ENCODE measurements at places on chromosomes 6 and 20.

DNA sequence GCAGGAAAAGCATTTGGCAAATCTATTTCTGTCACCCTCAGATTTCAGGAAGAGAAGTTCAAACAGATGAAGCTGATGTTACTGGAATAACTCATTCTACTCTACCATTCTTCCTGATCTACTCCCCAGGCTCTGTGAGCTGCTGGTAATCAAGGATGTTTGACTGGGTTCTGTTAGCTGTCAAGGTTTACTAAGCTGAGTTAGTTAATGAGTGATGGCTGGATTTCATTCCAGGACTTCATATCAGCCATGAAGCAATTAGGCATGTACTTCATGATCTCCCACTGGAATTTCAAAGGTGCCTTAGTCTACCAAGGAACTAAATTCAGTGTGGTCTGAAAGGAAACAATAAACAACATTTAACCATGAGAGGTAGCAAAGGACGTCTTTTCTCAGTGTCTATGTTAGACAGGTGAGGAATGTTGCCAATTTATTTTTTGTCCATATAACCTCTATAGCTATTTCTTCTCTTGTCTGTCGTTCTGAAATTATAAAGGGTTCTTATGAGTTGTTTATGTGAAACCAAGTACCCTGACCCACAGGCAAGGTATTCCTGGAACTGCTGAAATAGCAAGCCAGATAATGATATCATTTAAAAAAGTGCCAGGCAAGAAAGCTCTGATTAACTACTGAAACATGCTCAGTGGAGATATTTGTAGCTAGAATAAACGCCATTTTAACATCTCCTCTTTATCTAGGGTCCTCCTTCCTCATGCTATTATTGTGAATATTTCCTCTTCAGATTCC lies 112.9 kb downstream of the BACH2 start:
- DNase-seq, result no peak

- no peak for DNase-seq
These were observed 22.7 kb upstream of the KIF25 start for GRCh38 chr6:167974640-167975344.

- DNase-seq, result no peak
These were observed 301.1 kb downstream of the FOXC1 start for GRCh38 chr6:1910621-1911407.

- no peak for DNase-seq
These were observed 33.9 kb upstream of the KLHL31 start for GRCh38 chr6:53699462-53699861.

DNA sequence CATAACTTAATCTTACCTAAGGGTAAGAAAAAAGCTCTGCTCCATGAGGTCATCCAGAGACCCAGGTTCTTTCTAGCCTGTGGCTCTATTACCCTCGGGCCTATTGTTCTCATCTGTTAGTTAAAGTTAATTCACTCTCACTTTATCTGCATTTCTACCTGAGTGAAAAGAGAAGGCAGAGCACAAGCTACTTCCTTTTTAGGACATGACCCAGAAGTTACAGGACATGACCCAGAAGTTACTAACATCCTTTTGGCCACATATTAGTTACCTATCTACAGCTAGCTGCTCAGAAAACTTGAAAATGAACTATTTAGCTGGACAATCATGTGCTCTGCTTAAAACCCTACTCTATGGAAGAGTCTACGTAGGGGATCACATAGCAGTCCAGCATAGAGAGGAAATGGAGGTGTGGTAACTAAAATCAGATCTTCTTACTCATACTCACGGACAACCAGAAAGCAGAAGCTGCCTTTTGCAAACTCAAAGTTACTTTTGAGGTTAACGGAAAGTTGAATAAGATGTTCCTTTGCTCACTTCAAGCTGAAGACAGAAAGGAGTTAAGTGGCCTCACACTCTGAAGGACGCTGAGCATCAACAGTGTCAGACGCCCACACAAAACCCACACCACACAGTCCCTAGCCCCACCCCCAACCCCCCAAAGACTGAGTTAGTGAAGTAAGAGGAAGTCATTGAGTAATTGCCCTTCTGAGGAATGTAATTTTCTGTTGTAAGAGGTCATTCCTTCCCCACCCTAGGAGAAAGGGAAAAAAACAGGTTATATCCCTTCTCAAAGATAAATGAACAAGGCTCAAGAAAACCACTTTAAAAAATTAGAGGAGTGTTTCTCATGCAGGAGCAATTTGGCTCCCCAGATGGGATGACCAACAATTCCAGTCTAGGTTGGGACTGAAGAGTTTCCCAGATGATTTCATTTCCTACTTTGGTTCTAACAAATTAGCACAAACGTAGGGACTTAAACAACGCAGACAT lies 45.9 kb upstream of the TAB2 start:
- no peak for DNase-seq

- no peak for DNase-seq
These were observed 43.0 kb downstream of the CFAP61 start for GRCh38 chr20:20095114-20095872.

DNA sequence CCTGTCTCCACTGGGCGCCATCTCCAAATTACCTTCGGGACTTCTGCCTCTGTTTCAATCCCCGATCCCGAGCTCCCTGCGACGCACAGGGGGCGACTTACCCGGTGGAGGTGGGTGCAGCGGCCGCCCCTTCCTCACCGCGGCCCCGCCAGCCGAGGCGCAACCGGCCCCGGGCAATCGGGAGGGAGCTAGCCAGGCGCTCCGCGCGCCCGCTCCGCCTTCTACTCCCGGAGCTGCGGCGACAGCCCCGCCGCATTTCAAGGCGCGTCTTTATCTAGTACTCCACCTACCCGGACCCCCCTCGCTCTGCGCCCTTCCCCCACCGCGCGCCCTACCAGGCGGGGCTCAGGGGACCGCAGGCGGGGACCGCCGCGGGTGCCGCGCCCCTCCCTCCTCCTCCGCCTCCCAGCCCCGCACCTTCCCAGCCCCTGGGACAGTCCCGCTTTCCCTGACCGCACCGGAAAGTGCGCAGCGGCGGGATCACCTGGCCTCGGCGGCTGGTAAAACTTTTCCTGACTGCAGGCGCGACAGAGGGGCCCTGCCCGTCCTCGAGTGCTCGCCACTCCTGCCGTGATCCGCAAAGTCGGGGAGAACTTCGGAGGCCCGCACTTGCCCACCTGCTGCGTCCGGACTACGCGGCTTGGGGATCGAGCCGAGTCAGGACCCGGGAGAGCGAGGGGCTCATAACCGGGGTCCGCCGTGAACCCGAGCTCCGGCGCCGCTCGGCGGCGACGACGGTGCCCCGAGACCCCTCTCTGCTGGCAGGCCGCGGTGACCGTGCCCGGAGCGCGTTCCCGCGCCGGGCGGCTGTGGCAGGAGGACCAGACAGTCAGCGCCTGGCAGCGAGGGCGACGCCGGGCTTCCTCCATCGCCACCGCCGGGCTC lies 8.0 kb upstream of the NKX2-2 start:
- no peak for DNase-seq

- DNase-seq, result no peak
These were observed 60.3 kb downstream of the FOXC1 start for GRCh38 chr6:1669996-1670395.

DNA sequence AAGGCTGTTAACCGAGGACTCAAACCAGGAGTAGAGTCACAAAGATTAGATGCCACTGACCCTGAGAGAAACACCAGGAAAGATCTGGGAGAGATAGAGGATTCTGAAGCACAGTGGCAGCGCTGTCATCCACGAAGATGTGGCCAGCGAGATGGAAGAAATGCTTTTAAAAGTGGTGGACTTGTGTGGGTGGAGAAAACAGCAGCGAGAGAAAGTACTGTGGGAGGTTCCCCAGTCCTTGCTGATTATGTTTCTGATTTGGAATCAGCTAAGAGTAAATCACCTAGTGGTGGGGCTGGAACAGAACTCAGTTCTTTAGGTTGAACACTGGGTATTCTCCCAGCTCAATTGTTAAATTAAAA lies 435 bp upstream of the ZNF322 start:
- DNase-seq, result no peak

GRCh38 chr20:1478566-1478965 lies 11.9 kb upstream of the NSFL1C start:
- DNase-seq, result no peak

GRCh38 chr20:41398408-41398807 lies 31.8 kb upstream of the EMILIN3 start:
- no peak for DNase-seq

DNA sequence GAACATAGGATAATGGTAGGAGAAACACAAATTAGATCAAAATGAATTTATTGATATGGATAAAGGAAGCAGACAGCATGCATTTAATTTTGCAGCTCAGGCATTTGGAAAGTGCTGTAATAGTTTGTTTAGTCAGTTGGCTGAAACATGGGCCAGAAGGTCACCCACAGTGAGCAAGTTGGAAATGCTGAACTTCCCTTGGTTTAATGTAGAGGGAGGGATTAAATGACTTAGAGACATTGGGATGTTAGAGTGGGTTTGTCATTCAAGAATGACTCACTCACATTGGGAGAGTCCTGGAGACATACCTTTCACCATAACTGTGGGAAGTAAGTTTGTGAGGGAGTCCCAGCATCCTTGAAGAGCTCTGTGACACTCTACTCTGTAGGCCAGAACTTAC lies 231.5 kb upstream of the PLCB4 start:
- no peak for DNase-seq

- no peak for DNase-seq
These were observed 15.4 kb downstream of the PEDS1 start for GRCh38 chr20:50138120-50138478.

- no peak for DNase-seq
These were observed 25.9 kb downstream of the EDEM2 start for GRCh38 chr20:35121186-35121585.

- DNase-seq, result no peak
These were observed 41.9 kb upstream of the MOXD1 start for GRCh38 chr6:132443206-132443605.

GRCh38 chr6:16857969-16858592 lies 96.8 kb upstream of the ATXN1 start:
- no peak for DNase-seq

DNA sequence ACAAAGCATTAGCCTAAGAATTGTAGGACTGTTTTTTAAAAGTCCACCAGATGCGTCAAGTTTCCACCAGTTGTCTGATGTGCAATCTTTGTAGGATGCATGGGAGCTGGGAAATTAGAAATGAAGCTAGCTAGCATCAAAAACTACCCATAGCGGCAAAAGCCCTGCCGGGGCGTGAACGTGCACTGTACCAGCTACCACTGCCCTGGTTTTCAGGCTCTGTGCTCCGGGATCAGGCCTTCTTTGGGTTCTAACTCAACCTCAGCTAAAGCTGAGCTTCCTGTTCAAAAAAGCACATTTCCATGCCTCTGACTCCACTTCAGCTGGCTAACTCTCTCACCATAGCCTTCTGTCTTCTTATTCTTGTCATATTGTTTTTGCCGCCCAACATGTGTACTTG lies 26.9 kb upstream of the FUCA2 start:
- no peak for DNase-seq

Data from activated CD8-positive, alpha-beta memory T cell treated with anti-CD3 and anti-CD28 coated beads for 48 hours (primary cell).